ENCODE measurements at places on chromosomes 7 and 10.
A peak's percentile ranks its signal among the peaks of the same experiment; 100 is the strongest.

- no peak for DNase-seq
Measured at GRCh38 chr7:98616381-98617050, 569 bp upstream of the NPTX2 start.

DNA sequence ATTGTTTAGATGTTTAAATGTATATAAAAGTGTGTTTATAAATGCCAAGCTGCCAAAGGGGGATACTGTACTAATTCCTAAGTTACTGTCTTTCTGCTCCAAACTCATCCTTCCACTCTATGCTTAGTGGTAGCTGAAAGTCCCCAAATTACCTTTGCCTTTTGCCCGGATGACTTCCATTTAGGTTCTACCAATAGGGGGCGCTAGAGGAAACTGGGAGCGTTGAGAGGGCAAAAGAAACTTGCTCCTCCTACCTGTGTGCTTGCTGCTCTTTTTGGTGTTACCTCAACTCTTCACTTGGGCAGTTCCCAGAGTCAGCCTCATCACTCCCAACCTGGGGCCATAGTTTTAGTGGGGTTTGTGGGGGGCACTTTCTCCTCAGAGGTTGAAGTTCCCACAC, 5.9 kb upstream of the OR2A25 start:
- no peak for DNase-seq

DNA sequence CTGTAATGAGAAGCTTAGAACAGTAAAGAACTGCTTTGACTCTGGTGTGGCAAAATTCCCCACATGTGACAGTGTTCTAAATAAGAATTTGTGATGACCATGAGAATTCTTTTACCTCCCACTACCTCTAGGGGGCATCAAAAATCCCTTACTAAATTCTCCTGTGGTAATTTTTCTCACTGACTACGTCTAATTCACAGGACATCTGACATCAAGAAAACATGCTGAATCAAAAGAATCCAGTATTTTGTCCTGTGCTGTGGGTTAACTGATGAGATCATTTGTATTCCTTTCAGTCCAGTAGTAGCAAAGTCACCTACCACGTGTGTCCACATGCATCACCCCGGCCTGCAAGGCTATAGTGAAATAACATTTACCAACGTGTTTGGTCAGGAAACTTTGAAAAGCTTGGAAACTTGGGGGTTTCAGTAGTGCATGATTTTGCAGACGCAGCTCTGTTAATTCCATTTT, 103.8 kb downstream of the ATE1 start:
- peak; percentile 70 for DNase-seq

- peak; percentile 93 for DNase-seq
Measured at GRCh38 chr10:88150339-88150738, 286.9 kb downstream of the PTEN start.

DNA sequence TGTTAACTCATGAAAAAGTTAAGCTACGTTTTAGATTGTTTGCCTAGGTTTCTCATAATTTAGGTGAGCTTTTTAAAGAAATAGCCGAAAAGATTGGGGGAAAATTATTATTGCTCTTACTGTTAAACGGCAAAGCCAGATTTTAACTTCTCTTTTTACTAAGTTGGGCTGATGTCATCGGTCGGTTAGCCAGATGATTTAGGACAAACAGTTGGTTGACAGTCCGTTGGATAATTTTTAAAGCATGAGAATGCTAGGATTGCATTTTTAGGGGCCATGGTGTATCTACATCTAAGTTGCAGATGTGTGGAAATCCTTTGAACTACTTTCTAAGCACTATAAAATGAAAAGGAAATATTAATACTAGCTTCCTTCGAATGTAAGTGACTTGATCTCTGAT, 280.9 kb upstream of the AKR1E2 start:
- peak; percentile 51 for DNase-seq

- DNase-seq = no peak
Measured at GRCh38 chr7:47737601-47738000, 155.7 kb upstream of the TNS3 start.

- DNase-seq = no peak
Measured at GRCh38 chr7:113292105-113292504, 173.8 kb upstream of the SMIM30 start.

DNA sequence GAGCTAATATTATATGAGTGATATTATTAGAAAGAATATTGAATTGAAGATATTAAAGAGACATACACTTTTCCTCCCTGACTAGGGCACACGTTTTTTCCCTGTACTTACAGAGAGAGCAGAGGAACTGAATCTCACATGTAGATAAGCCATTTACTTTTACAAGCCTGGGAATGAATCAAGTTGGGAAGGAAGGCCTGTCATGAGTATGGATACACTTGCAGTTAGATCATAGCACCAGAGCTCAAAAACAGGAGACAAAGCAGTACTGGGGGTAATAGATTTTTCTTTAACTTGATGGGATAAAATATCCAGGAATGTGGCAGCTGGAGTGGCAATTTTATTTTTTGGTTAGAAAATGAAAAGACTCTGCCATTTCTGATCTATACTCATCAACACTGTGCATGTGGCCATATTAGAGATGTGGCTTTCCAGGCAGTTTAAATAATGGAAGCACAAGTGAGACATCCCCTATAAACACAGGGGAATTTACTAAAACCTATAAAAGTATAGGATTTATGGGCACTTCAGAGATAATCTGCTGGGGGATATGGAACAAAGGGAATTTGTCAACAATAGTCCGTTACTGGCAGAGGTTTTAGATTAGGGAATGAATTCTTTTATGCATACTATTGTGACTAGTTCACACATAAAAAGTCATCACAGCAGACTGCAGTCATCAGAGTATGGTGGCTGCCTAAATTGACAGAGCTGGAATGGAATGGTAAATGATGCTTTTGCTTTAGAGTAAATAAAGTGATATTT, 657.7 kb upstream of the MBL2 start:
- no peak for DNase-seq

- DNase-seq = no peak
Measured at GRCh38 chr10:68878496-68878895, 22.6 kb upstream of the DDX50 start.

DNA sequence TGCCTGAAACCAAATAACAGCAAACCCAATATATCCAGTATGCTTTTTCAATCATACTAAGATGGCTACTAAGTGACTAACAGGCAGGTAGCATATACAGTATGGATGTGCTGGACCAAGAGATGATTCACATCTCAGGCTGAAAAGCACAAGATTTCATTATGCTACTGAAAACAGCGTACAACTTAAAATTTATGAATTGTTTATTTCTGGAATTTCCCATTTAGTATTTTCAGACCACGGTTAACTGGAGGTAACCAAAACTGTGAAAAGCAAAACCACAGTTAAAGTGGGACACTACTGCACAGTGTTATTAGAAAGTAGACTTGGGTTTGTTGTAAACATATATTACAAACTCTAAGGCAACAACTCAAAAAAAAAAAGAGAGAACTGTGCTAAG, 91.5 kb downstream of the KMT2C start:
- no peak for DNase-seq

DNA sequence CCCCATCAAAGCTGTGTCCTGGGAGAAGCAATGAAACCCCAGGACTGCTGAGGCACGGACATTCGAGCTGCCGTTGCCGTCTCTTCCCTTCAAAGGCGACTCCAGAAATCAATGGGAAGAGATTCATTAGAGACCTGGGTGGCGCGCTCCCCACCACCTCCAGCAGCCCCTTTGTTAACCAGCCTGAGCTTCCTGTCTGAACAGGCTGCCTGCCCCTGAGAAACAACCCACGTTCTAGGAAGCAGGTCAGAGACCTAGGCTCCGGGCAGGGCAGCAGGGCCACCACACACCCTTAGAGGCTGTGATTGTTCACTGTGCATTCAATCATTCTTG, 110.9 kb upstream of the PPIF start:
- no peak for DNase-seq

DNA sequence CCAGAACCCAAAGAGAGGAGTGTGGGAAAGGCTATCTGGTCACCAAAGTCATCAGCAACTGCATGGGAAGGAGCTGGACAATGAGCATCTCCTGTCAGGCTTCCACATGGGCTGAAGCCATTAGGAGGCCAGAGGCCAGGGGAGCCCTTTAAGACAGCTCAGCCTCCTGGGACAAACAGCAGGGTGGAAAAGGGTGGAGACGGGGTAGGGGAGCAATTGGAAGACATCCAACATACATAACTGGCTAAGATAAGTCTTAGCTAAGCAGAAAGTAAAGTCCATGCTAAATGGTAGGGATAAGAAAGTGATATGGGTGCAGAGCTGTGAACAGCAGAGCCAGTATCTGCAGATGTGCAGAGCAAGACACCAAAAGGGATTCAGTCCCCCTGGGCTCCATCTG, 1.5 kb upstream of the OAT start:
- no peak for DNase-seq

GRCh38 chr10:75283671-75284470, 48.1 kb upstream of the COMTD1 start:
- DNase-seq = peak; percentile 71

- no peak for DNase-seq
Measured at GRCh38 chr7:50718876-50719275, 63.8 kb downstream of the GRB10 start.

DNA sequence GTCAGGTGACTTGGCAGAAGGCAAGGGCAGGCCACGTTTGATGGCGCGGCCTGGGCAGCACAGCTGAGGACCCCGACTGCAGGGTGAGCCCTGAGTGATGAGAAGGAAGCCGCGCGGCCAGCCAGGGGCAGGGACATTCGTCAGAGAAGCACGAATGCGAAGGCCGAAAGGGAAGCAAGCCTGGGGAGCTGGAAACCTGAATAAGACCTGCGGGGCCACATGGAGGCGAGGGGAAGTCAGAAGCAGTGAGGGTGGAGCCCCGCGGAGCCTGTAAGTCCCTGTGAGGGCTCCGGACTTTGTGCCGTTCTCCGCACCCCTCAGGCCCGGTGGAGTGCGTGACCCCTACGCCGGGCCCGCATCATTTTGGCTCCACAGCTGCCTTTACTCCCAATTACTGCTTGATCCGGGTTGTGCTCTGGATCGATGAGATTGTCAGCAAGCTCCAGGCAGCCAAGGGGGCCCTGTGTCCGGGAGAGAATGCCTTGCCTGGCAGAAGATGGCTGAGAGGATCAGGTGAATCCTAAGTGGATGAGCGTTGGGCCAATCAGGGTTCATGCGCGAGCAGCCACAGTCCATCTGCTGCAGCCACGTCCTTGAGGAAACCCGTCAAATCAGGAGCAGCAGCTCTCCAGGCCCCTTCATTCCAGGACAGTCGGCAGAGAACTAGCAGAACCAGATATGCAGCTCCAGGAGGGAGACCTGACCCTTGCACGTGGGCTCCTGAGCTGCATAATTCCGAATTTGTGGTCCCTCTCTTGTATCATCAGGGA, 293.3 kb upstream of the SHH start:
- no peak for DNase-seq

DNA sequence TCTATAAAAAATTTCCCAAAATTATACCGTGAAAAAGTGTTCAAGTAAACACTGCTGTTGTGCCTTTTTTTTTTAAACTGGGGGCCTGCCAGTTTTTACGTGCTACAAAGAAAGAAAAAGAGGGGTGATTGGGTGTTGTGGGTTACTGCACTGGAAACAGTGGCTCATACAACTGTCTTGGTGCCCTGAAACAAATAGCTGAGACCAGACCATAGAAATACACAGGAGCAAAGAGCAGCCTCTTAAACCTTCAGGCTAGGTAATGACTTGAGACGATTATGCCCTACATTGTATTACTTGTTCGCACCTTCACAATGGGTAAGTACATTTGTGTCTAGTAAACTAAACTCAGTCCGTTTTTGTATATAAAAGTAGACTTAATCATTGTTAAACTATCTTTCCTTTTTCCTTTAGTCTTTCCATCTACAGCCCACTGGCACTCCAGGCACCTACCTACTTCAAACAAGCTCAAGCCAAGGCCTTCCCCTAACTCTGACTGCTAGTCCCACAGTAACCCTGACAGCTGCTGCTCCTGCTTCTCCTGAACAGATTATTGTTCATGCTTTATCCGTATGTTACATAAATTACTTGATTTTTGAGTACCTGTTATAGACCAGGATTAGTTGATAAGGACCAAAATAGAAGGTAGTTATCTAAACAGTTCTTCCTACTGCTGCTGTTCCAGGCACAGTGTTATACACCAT, 26.6 kb downstream of the TMEM243 start:
- no peak for DNase-seq

DNA sequence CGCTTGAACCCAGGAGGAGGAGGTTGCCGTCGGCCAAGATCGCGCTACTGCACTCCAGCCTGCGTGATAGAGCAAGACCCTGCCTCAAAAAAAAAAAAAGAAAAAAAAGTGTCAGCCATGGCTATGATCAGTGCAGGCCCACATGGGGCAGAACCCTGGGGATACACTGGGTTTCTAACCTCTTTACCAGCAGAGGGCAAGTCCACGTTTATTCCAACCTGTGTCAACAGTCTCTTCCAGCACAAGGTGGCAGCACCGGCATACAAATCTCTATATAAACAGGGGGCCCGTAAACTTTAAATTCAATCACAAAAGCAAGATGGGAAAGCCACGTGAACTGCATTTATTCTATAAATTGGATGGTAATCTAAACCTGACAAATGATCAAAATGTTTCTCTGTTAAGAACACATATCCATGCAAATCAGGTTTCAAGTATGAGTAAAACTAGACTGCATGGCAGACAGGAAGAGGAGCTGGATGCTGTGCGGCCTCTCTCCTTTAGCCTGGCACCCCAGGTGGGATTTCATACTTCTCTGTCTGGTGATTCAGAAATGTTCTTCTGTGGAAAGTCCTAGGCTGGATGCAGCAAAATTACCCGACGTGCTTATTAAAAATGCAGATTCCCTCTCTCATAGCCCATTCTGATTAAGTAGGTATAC, 60.0 kb upstream of the STEAP1B start:
- DNase-seq = peak; percentile 92

- peak; percentile 51 for DNase-seq
Measured at GRCh38 chr7:155787171-155787851, 25.0 kb downstream of the SHH start.

DNA sequence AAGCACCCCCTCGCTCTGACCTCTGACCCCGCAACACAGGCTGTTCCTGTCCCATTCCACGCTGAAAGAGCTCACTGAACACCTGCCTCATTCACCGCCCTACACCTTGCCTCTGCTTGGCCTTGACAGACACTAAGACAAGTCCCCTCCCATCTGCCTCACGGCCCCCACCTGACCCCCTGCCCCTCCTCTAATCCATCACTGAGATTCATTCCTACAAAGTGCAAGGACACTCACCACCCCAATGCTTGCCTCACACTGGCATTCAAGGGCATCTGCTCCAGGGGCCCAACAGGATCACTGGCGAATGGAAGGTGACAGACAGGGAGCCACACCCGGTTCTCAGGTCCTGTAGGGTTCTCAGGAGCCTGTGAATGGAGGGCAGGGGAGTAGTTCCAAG, 68.1 kb upstream of the NANOS1 start:
- no peak for DNase-seq

DNA sequence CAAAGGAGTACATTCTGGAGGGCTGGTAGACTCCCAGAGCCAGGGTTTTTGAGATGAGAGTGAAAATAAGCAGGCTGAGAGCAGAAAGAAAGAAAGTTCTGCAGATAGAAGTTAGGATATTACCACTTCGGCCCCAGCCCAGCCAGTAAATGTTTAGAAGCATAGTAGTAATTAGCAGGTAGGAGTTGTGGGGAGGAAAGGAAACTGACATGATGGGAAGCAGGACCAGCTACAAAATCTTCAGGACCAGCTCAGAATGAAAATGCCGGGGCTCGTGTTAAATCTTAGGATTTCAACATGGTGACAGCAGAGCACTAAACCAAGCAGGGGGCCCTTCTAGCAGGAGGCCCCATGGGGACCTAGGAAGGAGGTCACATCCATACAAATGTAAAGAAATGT, 28.7 kb downstream of the PRSS2 start:
- no peak for DNase-seq

GRCh38 chr10:65805993-65806392, 1119.8 kb upstream of the LRRTM3 start:
- no peak for DNase-seq

- DNase-seq = peak; percentile 91
Measured at GRCh38 chr10:24465124-24465874, 256.4 kb downstream of the KIAA1217 start.

GRCh38 chr10:93718937-93719725, 16.7 kb upstream of the FRA10AC1 start:
- DNase-seq = no peak
